ENCODE measurements at places on chromosomes 11 and 22.

DNA sequence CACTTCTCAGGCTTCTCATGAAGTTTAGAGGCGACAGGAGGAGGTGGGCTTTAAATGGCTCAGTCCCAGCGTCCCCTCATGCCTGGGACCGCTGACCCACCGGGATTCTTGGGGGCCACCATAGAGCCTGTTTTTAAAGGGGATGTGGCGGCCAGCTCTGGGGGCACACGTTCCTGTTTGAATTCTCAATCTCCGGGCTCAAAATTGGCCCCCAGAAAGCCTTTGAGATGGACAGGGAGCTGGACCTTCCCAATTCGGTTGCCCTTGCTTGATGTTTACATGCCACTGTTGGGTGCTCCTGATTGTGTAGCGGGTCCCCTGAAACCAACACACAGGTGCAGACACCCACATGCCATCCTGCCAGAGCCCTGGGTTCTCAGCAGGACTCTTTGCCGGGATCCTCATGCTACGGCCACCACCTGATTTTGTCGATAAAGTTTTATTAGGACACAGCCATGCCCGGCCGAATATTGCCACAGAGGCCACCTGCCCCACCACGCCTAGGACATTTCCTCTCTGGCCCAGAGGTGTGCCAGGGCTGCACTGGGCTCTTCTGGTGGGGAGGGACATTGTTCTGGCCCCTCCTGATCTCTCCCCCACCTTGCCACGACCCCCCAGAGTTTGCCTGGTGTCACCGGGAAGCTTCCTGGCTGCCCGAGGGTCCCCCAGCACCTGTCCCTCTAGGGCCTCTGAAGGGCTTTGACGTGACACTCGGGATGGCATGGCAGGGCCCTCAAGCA, 71.6 kb downstream of the KCNQ1 start:
- DNase-seq: no peak

- DNase-seq: no peak
Observed at GRCh38 chr22:33975841-33976240, 55.6 kb upstream of the LARGE1 start.

DNA sequence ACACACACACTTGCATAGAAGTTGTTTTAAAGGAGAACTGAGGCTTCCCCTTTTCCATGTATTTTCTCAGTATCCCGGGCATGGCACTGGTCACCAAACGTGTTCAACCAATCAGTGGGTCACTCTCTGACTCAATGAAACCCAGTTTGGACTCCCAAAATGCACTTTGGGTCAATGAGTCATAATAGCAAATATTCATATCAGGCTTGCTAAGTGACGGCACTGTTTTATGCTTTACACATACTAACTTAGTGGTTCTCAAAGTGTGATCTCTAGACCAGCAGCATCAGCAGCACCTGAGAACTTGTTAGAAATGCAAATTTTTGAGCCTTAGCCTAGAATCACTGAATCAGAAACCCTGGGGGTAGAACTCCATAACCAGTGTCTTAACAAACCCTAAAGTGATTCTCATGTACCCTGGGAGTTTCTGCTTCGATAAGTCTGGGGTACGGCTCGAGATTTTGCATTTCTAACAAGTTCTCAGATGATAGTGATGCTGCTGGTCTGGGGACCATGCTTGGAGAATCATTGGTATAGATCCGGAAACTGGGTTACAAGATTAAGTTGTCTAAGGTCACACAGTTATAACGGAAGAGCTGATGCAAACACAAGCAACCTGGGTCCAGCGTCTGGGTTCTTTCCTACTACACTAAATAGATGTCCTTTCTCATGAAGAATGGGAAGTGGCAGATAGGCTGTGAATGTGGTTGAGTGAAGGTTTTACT, 35.6 kb downstream of the ETS1 start:
- DNase-seq: no peak

GRCh38 chr22:23716811-23717801, 26.3 kb downstream of the RGL4 start:
- DNase-seq: no peak

GRCh38 chr22:29156507-29156906, 49.2 kb upstream of the EMID1 start:
- no peak for DNase-seq

DNA sequence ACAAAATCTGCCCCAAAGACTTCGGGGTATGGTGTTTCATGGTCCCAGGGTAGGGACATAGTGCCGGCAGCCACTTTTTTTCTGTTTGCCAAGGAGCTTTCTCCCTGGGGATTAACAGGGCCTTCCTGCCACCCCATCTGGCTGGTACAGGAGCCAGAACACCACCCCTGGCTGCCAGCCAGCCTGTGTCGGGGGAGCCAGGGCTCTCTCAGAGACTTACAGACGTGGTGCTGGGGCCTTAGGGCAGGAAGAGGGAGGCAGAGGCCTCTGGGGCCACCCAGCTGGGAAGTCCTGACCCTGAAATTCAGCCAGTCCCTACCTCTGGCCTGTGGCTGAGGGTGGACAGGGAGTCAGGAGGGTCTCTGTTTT, 52.4 kb upstream of the CDON start:
- no peak for DNase-seq

DNA sequence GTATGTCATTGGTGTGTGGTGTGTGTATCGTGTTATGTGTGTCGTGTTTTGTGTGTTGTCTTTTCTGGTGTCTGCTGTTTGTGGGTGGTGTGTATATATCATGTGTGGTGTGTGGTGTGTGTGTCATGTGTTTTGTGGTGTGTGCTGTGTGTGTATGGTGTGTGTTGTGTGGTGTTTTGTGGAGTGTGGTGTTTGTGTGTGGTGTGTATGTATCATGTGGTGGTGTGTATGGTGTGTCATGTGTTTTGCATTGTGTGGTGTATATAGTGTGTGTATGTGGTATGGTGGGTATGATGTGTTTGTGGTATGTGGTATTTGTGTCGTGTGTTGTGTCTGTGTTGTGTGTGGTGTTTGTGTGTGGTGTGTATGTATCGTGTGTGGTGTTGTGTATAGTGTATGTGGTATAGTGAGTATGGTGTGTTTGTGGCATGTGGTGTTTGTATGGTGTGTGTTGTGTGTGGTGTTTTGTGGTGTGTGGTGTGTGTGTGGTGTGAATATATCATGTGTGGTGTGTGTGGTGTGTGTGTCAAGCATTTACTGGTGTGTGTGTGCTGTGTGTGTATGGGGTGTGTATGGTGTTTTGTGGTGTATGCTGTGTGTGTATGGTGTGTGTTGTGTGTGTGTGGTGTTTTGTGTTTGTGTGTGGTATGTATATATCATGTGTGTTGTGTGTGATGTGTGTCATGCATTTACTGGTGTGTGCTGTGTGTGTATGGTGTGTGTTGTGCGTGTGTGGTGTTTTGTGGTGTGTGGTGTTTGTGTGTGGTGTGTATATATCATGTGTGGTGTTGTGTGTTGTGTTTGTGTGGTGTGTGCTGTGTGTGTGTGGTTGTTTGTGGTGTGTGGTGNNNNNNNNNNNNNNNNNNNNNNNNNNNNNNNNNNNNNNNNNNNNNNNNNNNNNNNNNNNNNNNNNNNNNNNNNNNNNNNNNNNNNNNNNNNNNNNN, 12.7 kb downstream of the PIM3 start:
- DNase-seq: no peak

GRCh38 chr11:134585666-134586610, 173.9 kb upstream of the B3GAT1 start:
- no peak for DNase-seq

- no peak for DNase-seq
Observed at GRCh38 chr11:1084561-1085439, 10.1 kb downstream of the MUC2 start.

DNA sequence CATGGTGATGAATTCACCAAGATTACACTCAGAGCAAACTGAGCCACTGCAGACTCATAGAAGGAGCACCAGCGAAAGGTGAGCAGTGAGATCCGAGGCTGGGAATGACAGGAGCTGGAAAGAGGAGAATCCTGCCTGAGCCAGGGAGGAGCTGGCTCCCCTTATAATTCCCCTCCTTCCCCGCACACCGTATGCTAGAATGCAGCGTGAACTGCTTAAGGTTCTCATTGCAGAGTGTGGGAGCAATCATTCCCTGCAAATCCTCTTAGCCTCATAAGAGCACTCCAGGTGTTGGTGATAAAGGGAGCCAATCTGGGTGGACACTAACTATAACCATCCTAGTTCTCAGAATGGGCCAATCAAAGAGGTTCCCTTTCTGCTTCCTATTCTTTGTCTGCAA, 127.6 kb upstream of the TEAD1 start:
- no peak for DNase-seq

GRCh38 chr11:34827228-34827627, 89.0 kb downstream of the APIP start:
- DNase-seq: no peak

GRCh38 chr11:109783014-109783413, 310.2 kb upstream of the ZC3H12C start:
- DNase-seq: no peak

- DNase-seq: no peak
Observed at GRCh38 chr11:68093565-68093964, 27.6 kb downstream of the CHKA start.

GRCh38 chr22:26610072-26610958, 7.5 kb downstream of the CRYBB1 start:
- DNase-seq: no peak

GRCh38 chr11:114354076-114354475, 46.2 kb downstream of the C11orf71 start:
- DNase-seq: peak; percentile 30

- no peak for DNase-seq
Observed at GRCh38 chr11:7668911-7669310, 4.4 kb downstream of the CYB5R2 start.

- DNase-seq: no peak
Observed at GRCh38 chr11:118059246-118059940, 17.5 kb upstream of the TMPRSS4 start.

DNA sequence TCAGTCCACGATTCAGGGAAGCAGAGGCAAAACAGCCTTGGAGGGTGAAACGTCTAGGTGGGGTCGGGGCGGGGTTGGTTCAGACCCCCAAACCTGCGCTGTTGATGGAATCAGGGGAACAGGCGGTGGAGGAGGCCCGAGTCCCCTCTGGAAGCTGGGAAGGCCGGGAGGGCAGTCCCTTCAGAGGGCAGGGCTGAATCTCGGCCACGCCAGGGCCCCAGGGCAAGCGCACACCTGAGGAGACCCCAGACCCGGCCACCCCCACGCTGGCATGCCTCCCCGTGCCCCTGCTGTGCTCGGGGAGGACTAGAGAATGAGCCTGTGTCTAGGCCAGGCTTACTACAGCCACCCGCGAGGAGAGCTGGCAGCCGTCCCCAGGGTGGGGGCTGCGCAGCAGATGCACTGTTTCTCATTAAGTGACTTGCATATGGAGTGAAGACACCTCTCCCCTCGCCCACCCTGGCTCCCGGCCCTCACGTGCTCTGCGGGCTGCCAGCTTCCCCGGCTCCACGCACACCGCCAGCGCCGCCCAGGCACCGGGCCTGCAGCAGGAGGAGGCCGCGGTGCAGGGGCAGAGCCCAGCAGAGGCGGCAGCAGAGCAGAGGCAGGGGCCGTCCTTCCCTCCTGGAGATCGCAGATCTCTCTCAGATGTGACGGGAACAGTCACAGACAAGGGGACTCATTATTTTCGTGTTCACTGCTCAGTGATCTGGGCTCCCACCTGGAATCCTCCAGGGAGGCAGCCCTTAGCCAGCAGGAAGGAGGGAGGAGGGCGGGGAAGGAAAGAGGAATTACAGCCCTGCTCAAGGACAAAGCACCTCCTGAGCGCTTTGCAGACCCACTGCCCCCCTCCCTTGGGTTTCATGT, 47.1 kb upstream of the OPCML start:
- no peak for DNase-seq

DNA sequence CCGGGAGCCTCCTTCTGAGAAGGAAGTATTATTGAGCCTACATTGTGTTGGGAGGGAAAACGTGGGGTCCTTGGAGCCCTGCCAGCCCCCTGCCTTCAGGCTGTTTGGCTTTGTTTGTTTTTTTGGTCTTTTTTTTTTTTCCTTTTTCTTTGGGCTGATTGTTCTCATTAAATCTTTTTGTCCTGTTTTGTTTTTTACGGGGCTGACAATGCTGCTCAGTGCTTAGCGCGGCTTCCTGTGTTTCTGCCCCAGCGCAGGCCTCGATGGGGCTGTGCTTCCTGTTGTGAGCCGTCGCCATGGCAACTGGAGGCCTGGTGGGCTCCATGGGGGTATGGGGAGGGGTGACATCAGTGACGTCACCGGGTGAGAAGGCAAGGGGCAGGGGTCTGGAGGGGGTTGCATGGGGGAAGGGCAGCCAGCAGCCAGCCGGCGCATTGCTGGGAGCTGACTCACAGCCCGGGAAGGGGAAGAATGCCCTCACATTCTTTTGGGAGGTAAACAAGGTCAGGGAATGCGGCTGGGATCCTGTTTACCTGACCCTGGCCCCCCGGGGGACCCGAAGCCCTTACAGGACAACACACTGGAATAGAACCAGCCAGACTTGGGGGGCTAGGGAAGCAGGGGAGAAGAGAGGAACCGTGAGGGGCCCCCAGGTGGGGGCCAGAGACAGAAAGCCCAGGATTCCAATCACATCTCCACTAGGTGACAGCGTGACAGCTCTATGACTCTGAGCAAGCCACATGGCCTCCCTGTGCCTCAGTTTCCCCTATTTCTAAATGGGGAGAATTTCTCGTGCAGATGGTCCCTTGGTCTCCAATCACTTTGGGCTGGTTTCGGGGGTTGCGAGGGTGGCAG, 22.2 kb upstream of the CBX7 start:
- DNase-seq: no peak

- no peak for DNase-seq
Observed at GRCh38 chr11:129960216-129961214, 42.1 kb downstream of the PRDM10 start.

GRCh38 chr11:27904358-27905055, 203.4 kb downstream of the KIF18A start:
- DNase-seq: no peak

- DNase-seq: no peak
Observed at GRCh38 chr11:117381481-117382387, 54.1 kb downstream of the CEP164 start.

- no peak for DNase-seq
Observed at GRCh38 chr11:86587264-86588193, 84.9 kb downstream of the ME3 start.

DNA sequence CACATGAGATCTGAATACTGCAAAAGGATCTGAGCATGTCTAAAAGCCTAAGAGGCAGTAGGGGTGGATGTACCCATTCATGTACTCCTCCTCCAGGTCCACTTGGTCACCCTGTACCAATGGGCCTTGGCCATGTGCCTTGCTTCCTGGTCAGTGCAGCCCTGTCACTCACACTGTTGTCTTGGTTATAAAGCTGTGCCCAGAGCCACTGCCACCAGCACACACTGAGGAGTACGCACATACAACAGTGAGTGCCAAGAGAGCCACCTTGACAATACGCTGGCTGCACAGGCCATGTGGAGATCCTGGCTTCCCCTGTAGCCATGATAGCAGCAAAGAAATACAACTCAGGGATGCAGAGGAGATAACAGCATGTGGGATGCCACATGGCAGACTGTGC, 96.4 kb upstream of the LDLRAD3 start:
- no peak for DNase-seq

DNA sequence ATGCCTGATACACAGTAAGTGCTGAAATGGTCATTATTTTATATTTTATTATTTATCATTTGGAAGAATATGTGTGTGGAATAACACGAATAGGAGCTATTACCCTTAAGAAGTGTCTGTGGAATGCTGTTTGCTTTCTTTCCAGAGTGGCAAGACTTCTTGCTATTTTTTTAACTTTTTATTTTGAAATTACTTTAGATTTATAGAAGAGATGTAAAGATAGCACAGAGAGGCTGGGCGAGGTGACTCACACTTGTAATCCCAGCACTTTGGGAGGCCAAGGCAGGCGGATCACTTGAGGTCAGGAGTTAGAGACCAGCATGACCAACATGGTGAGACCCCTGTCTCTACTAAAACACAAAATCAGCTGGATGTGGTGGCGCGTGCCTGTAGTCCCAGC, 58.9 kb upstream of the PAX6 start:
- no peak for DNase-seq
